ENCODE measurements at places on chromosomes 4 and X.
A peak's percentile ranks its signal among the peaks of the same experiment; 100 is the strongest.

- no peak for DNase-seq
Measured at GRCh38 chr4:156595041-156595440, 376.6 kb downstream of the PDGFC start.

DNA sequence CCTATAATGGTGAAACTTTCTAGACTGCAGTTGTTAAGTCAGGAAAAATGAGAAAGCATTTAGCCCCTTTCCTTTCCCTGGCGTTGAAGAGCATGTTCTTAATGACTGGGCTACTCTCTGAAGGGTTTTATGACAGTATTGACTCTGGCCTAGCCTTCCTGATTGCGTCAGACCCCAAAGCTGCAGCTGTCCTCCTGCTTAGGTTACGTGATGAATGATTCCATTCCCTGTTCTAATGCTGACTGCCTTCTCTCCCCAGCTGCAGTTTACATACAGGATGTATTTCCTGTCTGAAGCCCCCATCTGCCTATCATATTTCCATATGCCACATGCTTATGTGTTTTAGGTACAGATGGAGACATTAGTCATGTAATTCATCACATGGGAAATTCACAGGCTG is 105.8 kb upstream of the EGFL6 start:
- DNase-seq = peak; percentile 96

GRCh38 chr4:144575181-144575580 is 70.8 kb upstream of the HHIP start:
- peak; percentile 70 for DNase-seq

DNA sequence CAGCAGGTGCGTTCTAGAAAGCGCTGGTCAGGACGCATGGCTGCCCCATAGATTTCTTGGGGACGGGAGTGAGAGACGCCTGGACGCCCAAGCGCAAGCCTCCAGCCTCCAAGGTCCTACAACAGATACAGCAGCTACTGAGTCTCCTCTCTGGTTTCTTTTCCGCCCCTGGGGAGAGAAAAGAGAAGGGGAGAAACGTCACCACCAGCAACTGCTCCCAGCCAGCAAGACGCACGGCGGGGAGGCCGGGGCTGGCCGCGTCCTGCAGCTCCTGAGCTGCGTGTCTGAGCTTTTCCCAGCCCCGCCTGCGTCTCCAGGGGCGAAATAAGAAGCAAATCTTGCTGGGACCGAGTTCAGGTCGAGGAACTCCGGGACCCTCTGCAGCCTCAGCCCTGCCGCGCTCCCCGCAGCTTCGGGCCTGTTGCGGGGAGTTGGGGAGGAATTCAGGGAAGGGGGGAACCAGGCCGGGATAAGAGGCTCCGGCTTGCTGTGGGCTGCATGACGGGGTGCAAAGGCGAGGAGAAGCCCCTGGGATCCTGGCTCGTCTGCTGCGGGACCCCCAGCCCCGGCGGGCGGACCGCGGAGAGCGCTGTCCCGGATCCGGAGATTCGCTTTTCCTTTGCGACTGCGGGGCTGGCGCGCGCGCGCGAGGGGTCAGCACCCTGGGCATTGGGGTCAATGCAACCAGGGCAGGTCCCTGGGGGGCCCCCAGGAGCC is 6.8 kb upstream of the SHOX start:
- DNase-seq = no peak

DNA sequence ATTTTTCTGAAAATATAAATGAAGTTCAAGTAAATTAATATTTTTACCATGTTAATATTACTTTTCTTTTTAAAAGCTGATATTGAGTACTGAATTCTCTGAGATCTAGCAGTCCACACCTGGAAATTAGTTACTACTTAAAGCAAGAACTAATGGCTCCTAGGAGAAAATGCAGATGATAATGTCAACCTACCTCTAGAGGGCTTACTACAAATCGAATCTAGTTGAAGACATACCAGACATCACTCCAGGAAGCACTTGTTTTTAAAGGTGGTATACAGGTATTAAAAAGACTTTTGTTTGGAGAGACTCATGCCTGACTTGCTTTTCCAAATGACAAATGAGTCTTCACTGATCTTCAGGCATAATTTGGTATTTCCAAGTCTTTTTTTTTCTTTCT is 516.4 kb upstream of the BOD1L1 start:
- DNase-seq = no peak

DNA sequence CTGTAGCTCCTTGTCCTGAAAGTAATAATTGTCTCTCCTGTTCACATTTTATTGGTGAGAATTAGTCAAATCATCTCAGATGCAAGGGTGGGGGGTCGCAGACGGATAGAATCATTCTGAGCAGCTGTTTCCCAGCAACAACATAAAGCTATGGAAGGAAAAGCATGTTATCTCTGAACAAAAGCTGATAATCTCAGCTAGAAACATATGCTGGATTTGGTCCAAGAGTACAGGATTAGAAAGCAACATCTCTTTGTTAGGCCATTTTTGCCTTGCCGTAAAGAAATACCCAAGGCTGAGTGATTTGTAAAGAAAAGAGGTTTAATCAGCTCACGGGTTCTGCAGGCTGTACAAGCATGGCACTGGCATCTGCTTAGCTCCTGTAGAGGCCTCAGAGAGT is 472.8 kb upstream of the BOD1L1 start:
- peak; percentile 7 for DNase-seq

- no peak for DNase-seq
Measured at GRCh38 chrX:31702222-31702621, 630.4 kb upstream of the FTHL17 start.

DNA sequence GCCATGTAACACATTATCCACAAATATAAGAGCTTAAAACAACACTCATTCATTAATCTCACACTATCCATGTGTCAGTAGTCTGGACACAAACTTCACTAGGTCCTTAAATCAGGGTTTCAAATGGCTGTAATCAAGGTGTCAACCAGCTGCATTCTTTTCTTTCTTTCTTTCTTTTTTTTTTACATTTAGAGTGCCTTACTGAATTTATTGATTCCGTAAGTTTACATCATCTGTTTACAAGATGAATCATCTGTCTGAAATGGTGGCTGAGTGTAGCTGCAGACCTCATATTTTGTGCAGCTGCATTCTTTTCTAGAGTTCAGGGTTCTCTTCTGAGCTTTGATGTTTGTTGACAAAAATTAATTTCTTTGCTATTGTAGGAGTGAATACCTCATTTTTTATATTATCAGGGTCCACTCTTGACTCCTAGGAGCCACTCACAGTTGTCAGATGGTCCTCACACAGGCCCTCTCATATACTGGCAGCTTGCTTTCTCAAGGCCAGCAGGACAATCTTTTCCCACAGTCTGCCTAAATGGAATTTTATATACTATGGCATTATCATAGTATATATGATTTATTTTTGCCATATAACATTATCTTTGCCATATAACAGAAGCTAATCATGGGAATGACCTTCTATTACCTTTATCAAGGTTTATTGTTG is 37.8 kb downstream of the SPOCK3 start:
- no peak for DNase-seq
